ENCODE measurements at places on chromosomes 16 and 17. TPM values are rescaled to one million over a fixed set of nuclear protein-coding genes. Genes with fewer than 3 reads are reported as not detected.

The CCL16 gene
- total RNA-seq = 0.35 TPM

The SPEM2 gene
- not detected for total RNA-seq

The SOCS1 gene
- total RNA-seq = 6.0 TPM

The MED9 gene
- total RNA-seq = 13.9 TPM

The AANAT gene
- total RNA-seq = not detected

DNA sequence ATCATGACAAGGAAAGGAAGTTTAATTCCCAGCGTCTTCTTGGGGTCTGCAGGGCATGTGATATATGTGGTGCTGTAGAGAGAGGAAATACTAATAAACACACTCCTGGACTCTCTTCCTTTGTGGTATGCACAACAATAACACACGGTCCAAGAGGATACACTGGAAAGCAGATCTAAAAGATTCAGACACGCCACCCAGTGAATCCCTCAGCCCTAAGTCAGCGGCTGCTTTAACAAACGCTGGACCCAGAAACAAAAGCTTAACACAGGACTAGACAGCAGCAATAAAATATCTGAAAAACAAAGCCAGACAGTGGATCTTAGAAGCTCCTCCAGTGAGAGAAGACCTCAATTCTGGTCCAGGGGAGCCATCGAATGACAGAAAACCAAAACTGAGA lies 13.1 kb downstream of the CFAP20 start:
- no peak for DNase-seq

GRCh38 chr17:3884188-3884587 lies 8.7 kb downstream of the CAMKK1 start:
- DNase-seq = no peak

GRCh38 chr17:39402890-39403605 lies 1.6 kb upstream of the FBXL20 start:
- no peak for DNase-seq

GRCh38 chr17:14121952-14122351 lies 52.6 kb downstream of the COX10 start:
- no peak for DNase-seq

- DNase-seq = no peak
Measured at GRCh38 chr17:47739150-47739549, 6.1 kb downstream of the TBX21 start.

GRCh38 chr17:6660805-6661463 lies 9.4 kb downstream of the C17orf100 start:
- no peak for DNase-seq

GRCh38 chr16:82061861-82062525 lies 26.9 kb downstream of the HSD17B2 start:
- DNase-seq = no peak

DNA sequence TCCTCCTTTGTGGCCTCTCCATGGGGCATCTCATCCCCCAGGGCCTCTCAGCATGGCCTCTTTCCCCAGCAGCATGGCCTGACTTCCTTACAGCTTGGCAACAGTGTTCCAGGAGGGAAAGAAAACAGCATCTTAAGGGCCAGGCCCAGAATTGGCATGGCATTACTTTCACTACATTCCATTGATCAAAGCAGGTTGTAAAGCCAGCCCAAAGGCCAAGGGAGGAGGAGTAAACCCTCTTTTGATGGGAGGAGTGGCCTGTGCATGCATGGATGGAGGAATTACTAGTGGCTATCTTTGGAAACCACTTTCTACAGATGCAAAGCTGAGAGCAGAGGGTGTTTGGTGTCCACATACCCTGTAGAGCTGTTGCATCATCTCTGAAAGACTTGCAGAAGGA lies 149.4 kb downstream of the AIPL1 start:
- no peak for DNase-seq

- peak; percentile 34 for DNase-seq
Measured at GRCh38 chr17:67459985-67460384, 82.9 kb downstream of the PITPNC1 start.

DNA sequence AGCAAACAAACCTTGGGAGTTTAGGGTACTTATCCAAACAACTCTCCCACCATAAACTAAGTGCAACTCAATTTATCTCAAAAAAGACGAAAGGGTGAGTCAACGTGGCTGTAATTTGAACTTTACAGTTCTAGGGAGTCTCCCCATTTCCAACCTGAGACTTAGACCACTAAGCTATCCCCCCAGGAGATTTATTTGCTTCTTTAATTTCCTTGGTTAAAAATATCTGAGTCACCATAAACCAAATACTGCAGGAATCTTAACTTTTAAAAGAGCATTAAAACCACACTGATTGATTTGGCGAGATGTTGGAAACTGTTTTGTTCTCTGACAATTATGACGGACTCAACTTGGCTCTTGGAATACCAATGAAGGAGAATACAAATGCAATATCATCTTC lies 299.3 kb upstream of the SOX9 start:
- DNase-seq = no peak

Measured in mucosa of gallbladder (tissue), 1 donor.